ENCODE measurements at places on chromosomes 2 and 18. TPM values are rescaled to one million over a fixed set of nuclear protein-coding genes. Genes with fewer than 3 reads are reported as not detected.

DNA sequence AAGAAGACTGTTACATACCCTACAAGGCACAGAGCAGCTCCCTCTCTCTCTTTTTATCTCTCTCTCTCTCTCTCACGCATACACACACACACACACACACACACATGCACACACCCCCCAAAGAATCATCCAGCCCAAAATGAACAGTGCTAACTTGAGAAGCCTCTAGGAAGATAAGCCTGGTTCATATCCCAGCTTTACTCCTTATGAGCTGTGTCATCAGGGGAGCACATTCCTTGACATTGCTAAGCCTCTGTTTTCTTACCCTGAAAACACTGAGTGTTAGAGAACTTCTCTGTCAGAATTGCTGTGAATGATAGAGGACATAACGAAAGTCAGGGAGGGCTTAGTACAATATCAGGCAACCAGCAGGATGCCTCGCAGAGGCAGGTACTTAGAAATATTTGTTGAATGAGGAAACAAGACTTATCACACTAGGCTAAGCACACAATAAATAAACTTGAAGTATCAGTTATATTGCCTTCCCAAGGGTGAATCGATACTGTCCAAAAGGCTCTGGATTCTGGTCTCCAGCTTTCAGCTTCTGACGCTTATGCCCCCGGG is 725.6 kb upstream of the ID2 start:
- no peak for DNase-seq

- DNase-seq: peak; percentile 34
Observed at GRCh38 chr18:80167931-80168330, 58.9 kb downstream of the ADNP2 start.

DNA sequence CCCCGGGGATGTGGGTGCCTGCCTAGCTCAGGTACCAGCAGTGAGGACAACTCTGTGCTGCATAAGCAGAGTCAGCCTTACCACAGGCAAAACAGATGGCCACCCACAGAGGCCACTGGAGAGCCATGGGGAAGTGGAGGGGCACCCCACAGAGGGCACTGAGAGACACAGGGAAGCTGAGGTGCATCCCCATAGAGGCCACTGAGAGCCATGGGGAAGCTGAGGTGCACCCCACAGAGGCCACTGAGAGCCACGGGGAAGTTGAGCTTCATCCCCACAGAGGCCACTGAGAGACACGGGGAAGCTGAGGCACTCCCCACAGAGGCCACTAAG is 134.1 kb upstream of the EPAS1 start:
- DNase-seq: no peak

DNA sequence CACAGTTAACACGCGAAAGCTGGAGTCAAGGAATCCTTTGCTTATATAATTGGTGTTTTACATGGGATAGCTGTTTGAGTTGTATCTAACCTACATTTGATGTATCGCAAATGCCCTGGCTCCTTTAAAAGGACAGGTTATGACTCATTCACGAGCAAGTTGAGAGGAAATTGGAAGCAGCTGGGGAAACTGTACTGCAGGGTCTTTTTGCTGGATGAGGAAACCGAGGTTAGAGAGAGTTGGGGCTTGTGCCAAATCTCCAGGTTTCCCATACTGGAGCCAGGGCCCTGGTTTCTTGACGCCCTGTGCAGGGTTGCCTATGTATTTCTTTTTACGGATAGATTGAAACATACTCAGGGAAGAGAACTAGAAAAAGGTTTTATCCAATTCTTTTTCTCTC is 60.0 kb upstream of the SPTBN1 start:
- no peak for DNase-seq

DNA sequence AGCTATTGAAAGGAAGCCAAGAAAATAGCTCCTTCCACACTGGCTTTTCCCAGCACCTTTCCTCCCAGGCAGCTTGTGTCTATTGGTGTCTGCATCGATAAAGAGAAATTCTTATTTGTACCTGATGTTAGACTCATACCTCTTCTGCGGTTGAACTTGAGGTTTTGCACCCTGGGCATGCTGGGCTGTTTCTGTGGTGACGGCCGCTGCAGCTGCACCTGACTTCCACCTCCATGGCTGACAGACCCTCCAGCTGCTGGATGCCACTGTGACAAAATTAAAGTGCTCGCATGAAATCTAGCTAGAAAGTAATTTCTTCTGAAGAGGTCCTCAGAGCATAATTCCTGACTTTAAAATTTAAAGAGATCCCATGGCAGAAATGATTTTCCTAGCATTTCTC is 6.6 kb downstream of the FECH start:
- DNase-seq: no peak

DNA sequence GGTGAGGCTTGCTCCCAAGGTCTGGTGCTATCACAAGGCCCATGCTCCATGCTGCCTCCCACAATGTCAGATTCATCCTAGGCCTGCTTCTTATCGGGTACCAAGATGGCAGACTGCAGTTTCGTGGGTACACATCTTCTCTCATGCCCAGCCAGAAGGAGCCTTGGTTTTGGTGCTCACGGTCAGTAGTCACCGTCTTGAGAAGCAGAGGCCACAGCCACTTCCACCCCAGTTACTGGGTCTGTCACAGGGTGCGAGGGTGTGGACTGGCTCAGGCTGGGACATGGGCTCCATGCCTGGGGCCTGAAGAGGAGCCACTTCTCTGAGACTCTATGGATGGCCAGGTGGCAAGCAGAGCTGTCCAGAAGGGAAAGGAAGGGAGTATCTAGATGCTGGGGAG is 178.8 kb upstream of the HS6ST1 start:
- DNase-seq: no peak

The RTP5 gene
- 0.53 TPM for total RNA-seq

The RIT2 gene
- total RNA-seq: not detected

Data from activated naive CD8-positive, alpha-beta T cell treated with anti-CD3 and anti-CD28 coated beads, Interleukin-2, amount 10 ng/mL, durations not matched to agents 7 days and 5 days (primary cell).